Heart right ventricle (tissue), 16 donors: ENCODE measurements at places on chromosomes 4 and X. TPM values are rescaled to one million over a fixed set of nuclear protein-coding genes. Genes with fewer than 3 reads are reported as not detected.

The PCYT1B gene
- 0.34 TPM for total RNA-seq

The NLGN4X gene
- total RNA-seq = 1.0 TPM

The SOWAHB gene
- total RNA-seq = not detected

The FAM47E gene
- total RNA-seq = 2.6 TPM

The WAS gene
- total RNA-seq = 1.6 TPM

The SYTL5 gene
- 0.83 TPM for total RNA-seq

The GC gene
- not detected for total RNA-seq

The HPSE gene
- total RNA-seq = 0.92 TPM

The TCEAL2 gene
- total RNA-seq = not detected

The ODAM gene
- not detected for total RNA-seq

The PRR32 gene
- not detected for total RNA-seq

The PIR gene
- 7.6 TPM for total RNA-seq

The ASB9 gene
- 0.66 TPM for total RNA-seq

The GABRQ gene
- total RNA-seq = not detected

The TEX13C gene
- not detected for total RNA-seq

The VCX3B gene
- 0.20 TPM for total RNA-seq

The FAT4 gene
- 6.7 TPM for total RNA-seq

The NEUROG2 gene
- not detected for total RNA-seq

The LUZP4 gene
- not detected for total RNA-seq

The VSIG4 gene
- total RNA-seq = 38.3 TPM

The LNX1 gene
- 8.1 TPM for total RNA-seq

The LRRC66 gene
- 0.08 TPM for total RNA-seq

The MAGEA2B gene
- total RNA-seq = not detected

The MAGEB1 gene
- total RNA-seq = not detected

The ARMCX6 gene
- total RNA-seq = 36.1 TPM

The HSFX1 gene
- total RNA-seq = 3.3 TPM

The PPP4R3C gene
- total RNA-seq = not detected

The UTP14A gene
- total RNA-seq = 7.5 TPM

The SRP72 gene
- total RNA-seq = 36.7 TPM

The PPP2R2C gene
- total RNA-seq = 10.6 TPM

The SH3RF1 gene
- total RNA-seq = 10.1 TPM

The IDUA gene
- total RNA-seq = 6.5 TPM

The ZNF141 gene
- 6.3 TPM for total RNA-seq

The DBET gene
- total RNA-seq = not detected

The NDUFC1 gene
- 224 TPM for total RNA-seq

The ZMAT1 gene
- 6.5 TPM for total RNA-seq

The SGMS2 gene
- total RNA-seq = 25.5 TPM

The COL4A5 gene
- total RNA-seq = 6.9 TPM

The SPANXN5 gene
- not detected for total RNA-seq

The CABS1 gene
- not detected for total RNA-seq

The SLIT2 gene
- 6.0 TPM for total RNA-seq

The COL4A6 gene
- 9.9 TPM for total RNA-seq

The ZNF718 gene
- total RNA-seq = 3.0 TPM

The VCX gene
- total RNA-seq = not detected

The GNRHR gene
- total RNA-seq = not detected

The TMEM184C gene
- total RNA-seq = 30.5 TPM

The TACC3 gene
- 5.2 TPM for total RNA-seq

The HUWE1 gene
- total RNA-seq = 194 TPM

The MAGEB17 gene
- not detected for total RNA-seq

The ASMT gene
- total RNA-seq = not detected

The KIAA1210 gene
- not detected for total RNA-seq

The SULT1E1 gene
- not detected for total RNA-seq

The CYTL1 gene
- 0.55 TPM for total RNA-seq

The OPRPN gene
- total RNA-seq = not detected

The BCOR gene
- 20.5 TPM for total RNA-seq

The BMPR1B gene
- 7.8 TPM for total RNA-seq

The NXF2B gene
- not detected for total RNA-seq

The EXOC1L gene
- not detected for total RNA-seq
